ENCODE measurements at places on chromosomes 2 and 18.

DNA sequence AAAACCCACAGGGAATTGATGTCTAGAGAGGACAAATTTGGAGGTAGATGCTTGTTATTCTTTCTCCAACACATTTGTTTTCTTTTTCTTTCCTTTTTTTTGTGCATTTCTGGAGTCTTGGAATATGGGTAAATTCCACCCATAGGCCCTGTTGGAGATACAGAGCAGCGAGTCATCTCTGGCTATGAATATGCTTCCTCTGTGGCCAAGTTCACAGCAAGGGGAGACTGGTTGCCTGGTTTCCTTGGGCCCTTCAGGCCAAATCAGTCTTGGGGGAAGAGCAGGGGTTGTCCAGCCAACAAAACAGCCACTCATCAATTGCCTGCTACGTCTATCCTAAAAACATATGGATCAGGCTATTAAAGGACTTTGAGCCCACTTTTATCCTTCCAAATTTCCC lies 27.5 kb downstream of the SP100 start:
- DNase-seq: no peak

DNA sequence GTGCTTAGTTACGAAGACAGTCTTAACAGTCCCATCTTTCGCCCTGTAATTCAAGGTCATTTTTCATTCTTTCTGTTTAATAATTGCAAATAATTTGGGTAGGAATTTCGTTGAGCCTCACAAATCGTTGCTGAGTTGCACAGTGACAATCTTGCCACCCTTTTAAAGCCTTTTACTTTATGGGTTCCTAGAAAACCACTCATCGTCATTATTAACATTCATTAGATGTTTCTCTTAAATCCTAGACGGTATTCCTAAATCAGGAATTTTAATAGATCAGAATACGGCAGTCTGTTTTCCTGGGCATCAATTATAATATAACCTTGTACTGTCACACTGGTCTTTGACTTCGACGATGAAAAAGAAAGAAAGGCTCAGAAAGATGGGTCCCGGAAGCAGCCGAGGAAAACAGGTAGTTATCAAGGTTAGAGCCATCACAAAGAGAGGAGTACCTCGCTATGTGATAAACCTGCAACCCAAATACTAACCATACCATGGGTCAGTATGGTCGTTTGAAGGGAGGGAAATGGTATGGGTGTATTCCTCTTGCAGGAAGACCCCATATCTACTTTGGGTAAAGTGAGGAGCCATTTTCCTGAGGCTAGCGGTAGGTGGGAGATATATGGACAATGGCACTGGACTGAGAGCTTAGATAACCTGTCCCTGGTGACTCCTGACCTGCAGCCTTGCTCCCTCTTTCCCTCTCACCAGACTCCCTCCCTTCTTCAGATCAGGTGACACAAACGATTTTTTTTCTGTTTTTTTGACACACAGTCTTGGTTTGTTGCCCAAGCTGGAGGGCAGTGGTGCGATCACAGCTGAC lies 981 bp upstream of the SF3B1 start:
- no peak for DNase-seq

DNA sequence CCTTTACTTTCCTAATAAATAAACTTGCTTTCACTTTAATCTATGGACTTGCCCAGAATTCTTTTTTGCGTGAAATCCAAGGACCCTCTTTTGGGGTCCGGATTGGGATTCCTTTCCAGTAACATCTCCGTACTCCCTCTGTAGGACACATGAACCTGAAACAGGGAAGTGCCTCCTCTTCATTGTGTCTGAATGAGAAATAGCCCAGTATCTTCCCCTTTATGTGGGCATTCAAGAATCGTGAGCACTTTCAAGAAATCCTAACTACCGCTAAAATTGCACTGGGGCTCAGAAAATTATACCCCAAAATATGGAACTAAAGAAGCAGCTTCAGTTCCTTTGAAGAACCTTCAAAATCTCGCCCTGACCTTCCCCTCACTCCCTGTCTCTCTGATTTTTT lies 7.8 kb upstream of the POMC start:
- no peak for DNase-seq

DNA sequence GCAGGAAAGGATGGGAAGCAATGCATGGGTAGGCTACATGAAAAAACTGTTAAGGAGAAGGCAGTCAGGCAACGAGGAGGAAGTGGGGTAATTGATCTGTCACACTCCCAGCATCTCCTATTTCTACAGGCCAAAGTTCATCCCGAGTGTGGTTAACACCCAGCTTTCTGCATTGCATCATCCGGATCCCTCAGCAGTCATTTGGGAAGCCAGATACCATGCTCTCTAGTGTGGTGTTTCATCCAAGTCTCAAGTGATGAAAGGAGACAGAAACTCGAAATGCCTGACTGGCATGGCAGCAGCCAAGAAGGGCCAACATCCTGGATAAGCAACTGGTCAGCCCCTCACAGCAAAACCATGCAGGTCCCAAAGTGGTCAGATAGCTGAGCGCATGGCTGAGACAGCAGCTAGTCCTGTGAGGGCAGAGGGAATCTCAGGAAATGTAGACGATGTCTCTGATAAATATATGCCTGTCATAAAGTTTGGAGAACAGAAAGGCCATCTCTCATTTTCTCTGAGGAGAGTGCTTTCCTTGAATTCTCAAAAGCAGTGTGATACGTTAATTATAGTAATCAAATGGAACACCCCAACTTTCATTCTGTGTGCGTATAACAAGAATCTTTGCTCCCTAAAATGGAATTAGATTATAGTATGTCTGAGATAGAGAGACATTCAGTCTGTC lies 24.8 kb upstream of the HNRNPA3 start:
- DNase-seq: no peak

DNA sequence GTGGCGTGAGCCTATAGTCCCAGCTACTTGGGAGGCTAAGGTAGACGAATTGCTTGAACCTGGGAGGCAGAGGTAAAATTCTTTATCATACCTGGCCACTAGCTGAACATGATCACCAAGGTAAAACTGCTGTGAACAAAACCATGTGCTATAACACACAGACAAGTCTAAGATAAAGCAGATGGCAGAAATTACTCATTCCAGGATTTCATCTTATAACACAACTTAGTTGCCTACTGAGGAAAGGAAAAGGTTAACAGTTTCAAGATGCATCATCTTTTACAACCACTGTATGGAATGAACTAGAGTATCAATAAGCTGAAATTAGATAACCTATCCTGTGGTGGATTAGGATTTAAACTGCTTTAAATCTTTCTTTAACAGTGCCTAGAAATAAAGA lies 8.3 kb downstream of the ARL5A start:
- no peak for DNase-seq

DNA sequence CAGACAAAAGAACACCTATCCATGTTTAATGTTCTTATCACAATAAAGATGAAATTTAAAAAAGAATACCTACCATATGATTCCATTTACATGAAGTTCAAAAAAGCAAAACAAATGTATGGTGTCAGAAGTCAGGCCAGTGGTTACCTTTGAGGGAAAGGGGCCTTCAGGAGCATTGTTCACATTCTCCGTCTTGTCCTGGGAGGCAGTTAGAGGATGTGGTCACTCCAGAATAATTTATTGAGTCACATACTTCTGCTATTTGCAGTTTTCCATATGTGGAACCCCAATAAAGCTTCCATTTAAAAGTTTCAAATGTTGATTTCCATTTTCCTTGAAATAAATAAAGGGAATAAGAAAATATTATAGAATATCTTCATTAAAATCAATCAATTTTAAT lies 41.6 kb upstream of the POU3F3 start:
- DNase-seq: no peak

DNA sequence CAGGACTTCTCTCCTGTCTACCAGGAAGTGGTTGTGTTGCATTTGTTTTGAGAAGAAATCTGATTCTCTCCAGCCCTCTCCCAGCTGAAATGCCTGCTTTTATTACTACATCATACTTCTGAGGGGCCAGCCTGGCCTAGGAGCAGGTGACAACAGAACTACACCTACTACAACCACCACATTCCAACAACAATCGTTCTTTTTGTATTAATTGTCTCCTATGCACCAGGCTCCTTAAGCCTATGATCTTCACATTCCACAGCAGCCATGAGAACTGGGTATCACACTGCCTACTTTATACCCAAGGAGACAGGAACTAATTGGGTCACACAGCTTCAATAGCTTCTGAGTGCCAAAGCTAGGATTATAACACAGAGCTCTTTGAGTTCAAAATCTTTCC lies 167.7 kb downstream of the TDRD15 start:
- no peak for DNase-seq

GRCh38 chr18:40613721-40614120 lies 1341.3 kb upstream of the PIK3C3 start:
- DNase-seq: no peak

GRCh38 chr18:5914016-5914415 lies 18.7 kb upstream of the TMEM200C start:
- no peak for DNase-seq

GRCh38 chr2:198975779-198976178 lies 482.0 kb downstream of the SATB2 start:
- no peak for DNase-seq

- DNase-seq: no peak
Observed at GRCh38 chr2:138267161-138267901, 234.2 kb upstream of the SPOPL start.

DNA sequence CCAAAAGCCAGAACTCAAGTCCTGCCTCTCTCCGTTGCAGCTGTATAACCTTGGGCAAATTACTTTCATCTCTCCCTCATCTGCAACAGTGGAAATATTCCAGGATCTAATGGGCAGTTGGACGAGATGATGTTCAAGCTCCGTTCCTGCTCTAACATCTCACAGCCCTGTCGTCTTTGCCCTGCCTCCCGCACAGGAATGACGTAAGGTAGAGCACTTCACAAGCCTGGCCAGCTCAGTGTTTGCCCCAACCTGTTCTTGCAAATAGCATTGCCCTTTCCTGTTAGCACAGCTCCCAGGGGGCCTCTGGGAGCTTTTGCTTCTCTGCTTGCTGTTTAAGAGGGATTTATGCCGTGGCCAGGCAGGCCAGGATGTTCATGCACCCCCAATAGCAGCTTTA lies 107.9 kb downstream of the KLHL29 start:
- DNase-seq: no peak

- no peak for DNase-seq
Observed at GRCh38 chr2:170771421-170771937, 1.3 kb downstream of the ERICH2 start.

- no peak for DNase-seq
Observed at GRCh38 chr2:60586081-60586480, 32.6 kb upstream of the BCL11A start.

DNA sequence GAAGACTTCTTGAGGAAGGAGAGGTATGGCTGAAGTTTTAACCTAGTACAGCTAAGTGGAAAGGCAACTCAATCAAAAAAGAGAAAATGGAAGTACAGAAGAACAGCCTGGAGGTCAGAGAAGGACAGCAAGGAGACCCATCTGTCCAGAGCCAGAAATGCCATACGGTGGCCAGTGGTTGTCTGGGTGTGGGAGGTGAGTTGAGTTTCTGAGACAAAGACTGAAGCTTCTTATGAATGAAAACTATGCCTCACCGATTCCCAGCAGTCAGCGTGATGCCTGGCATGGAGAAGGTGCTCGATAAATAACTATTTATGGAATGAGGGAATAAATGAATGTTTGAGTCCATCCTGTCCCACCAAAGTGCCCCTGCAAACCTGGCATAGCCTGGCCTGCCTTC lies 98.8 kb downstream of the MRO start:
- DNase-seq: no peak

DNA sequence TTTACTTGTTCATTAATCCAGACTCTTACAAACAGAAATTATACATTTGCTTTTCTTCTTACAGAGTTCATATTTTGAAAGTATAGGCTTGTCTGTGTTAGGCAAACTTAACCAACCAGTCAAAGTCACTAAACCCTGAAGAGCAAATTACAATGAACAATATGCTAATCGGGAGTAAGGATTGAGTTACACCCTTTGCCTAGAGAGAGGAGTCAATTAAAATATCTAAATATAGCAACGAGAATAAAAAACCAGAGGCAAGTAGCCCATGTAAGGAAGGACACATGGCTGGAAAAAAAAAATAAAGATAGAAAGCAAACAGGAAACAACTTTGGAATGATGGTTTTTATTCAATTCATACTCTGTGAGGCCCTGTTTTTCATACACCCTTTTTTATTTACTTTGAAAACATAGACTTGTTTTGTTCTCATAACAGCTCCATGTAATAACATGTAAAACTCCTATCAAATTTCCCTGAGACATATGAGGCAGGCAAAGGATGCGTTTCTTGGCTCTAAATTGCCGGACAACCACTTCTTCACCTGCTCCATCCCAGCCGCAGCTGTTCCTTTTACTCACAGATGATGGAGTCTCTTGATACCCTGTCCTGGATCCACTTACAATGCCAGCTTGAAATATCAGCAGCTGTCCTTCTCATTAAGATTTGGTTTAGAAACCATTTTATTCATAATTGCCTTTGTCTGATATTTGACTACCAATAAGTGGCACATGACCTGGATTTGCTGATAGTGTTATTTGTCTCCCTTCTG lies 767.7 kb upstream of the GCFC2 start:
- DNase-seq: no peak

DNA sequence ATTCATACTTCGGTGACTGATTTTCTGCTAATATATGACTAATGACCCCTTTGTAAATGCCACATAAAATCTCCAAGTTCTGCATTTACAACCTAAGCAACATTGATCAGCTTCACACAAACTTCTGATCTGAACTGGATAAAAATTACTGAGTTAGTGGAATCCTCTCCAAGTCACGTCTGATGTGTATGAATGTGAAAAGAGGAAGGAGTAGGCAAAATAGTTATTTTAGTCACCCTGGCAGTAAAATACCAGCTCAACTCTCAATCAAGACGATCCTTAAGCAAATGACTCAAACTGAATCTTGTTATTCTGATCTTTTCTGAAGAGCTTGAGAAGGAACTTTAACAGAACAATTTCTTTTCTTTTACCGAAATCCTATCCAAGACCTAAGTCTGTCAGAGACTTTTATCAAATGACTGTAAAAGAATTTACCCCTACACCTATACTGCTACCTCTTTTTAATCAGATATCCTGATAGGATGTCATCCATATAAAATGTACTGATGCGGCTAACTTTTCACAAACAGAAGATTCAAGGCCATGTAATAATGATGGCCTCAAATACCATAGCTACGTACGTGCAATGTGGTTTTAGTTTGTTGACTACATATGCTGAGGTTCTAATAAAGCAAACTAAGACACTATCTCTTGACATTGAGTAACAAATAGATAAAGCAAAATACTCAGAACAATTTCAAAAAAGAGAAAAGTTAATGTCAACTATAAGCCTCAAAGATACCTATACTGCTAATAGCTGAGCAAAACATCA lies 23.7 kb downstream of the CUL3 start:
- DNase-seq: no peak

GRCh38 chr2:207164006-207164831 lies 1.5 kb downstream of the KLF7 start:
- DNase-seq: no peak

- DNase-seq: no peak
Observed at GRCh38 chr2:149465873-149466272, 121.7 kb downstream of the MMADHC start.

DNA sequence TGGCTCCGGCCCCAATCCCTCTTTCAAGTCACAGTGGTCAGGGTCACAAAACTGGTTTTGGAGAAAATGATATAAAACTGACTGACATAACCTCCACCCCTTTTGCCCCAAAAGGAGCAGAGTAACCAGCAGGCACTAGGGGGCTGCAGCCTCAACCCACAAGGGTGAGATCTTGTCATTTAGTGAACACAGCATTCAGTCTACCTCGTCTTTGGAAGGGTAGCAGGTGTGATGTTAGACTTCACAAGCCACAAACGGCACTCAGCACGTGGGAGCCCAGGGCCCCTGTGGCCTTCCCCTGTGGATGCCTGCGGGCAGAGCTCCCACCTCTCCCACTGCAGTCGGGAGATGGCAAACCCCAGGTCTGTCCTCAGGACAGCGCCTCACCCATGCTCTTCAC lies 372.1 kb upstream of the MYT1L start:
- no peak for DNase-seq

- DNase-seq: no peak
Observed at GRCh38 chr2:105365206-105365605, 27.9 kb downstream of the C2orf49 start.

Data from T-helper 9 cell (primary cell).